ENCODE measurements at places on chromosomes 1 and 21. TPM values are rescaled to one million over a fixed set of nuclear protein-coding genes. Genes with fewer than 3 reads are reported as not detected.

GRCh38 chr1:176469450-176470010 lies 6.6 kb downstream of the PAPPA2 start:
- no peaks in the 10 kb centered on the region for H3K4me1 ChIP-seq
- H3K27ac ChIP-seq, result no peak overlapping the region
- no peaks in the 10 kb centered on the region for H3K36me3 ChIP-seq
- H3K4me3 ChIP-seq, result no peak overlapping the region
- no peak for DNase-seq

Gene CAPN8
- 0.26 TPM for total RNA-seq

Gene FCRL2
- 0.32 TPM for total RNA-seq

- no peak overlapping the region for H3K4me3 ChIP-seq
- no peaks in the 10 kb centered on the region for H3K27me3 ChIP-seq
- no peak for DNase-seq
- peak overlapping the region; percentile 74 for H3K27ac ChIP-seq
Measured at GRCh38 chr1:39214714-39214997, 10.2 kb downstream of the MACF1 start.

Gene UTS2
- total RNA-seq, result not detected

Gene THEM5
- 0.76 TPM for total RNA-seq

Gene LRIF1
- 5.1 TPM for total RNA-seq

DNA sequence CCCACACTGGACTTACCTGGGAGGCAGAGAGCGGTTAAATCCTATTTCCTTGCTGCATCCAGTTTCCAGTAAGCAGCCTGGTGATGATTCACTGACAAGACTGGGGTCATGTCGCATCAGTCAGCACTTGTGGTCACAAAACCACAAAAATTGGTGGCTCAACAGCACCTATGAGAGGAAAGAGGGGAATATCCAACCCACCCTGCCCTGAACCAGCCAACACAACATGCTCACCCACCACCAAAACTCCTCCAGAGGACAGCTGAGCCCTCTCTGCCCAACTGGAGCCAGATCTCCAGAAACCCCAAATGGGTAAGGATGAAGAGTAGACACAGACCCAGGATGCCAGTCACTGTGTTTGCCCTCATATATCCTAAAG lies 64.0 kb downstream of the CD46 start:
- peaks cover 25% of the 10 kb centered on the region for H3K36me3 ChIP-seq
- DNase-seq, result no peak
- H3K4me1 ChIP-seq, result peaks cover 100% of the 10 kb centered on the region
- no peaks in the 10 kb centered on the region for H3K27me3 ChIP-seq
- H3K27ac ChIP-seq, result peak overlapping the region; percentile 39

- no peaks in the 10 kb centered on the region for H3K27me3 ChIP-seq
- no peak for DNase-seq
- no peak overlapping the region for H3K4me3 ChIP-seq
Measured at GRCh38 chr1:88549536-88549935, 134.5 kb upstream of the PKN2 start.

Gene TNNI3K
- total RNA-seq, result not detected

DNA sequence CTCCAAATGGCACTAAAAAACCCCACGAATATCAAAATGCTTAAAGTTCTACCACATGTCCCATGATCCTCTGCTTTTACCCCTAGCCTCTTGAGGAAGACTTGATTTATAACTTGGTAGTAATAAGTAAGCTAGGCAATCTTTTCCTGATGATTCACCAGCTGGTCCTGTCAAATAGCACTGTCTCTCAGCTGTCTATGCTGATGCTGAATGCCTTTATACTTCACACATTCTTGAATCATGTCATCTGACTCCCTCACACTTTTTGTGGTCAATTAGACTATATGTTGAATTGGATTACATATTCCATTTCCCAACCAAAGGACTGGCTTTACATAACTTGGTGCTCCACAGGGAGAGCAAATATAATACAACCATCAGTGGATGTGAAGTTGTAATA lies 16.6 kb downstream of the C21orf91 start:
- no peaks in the 10 kb centered on the region for H3K27me3 ChIP-seq
- H3K4me3 ChIP-seq, result no peak overlapping the region
- no peak for DNase-seq

Gene RSPH1
- not detected for total RNA-seq

DNA sequence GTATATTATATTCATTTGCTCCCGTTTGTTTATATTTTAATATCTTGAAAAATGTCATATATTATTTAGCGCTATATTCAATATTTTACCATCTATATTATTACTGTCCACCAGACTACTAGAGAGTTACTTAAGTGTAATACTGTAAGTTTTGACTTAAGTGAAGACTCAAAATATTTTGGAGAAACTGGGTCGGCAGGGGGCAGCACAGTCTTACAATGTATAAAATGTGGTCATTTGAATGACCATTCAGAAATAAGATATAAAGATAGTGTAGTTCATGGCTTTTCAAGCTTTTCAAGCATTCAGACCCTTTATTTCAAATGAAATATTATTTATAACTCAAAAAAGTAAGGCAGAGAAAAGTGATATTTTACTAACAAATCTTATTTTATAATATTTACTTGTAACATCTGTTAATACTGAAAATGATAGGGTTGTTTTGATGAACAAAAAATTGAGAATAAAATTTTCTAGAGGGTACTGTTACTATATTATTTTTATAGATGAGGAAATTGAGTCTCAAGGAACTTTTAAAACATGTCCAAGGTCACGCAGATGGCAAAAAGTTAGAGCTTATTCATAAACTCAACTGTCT lies 89.0 kb upstream of the SERTAD4 start:
- H3K4me1 ChIP-seq, result no peaks in the 10 kb centered on the region
- no peak overlapping the region for H3K27ac ChIP-seq
- H3K27me3 ChIP-seq, result no peaks in the 10 kb centered on the region
- H3K36me3 ChIP-seq, result no peaks in the 10 kb centered on the region
- no peak for DNase-seq

GRCh38 chr1:176959191-176959820 lies 205.2 kb downstream of the ASTN1 start:
- no peak overlapping the region for H3K27ac ChIP-seq
- no peaks in the 10 kb centered on the region for H3K4me1 ChIP-seq
- no peak overlapping the region for H3K4me3 ChIP-seq
- DNase-seq, result no peak
- H3K36me3 ChIP-seq, result no peaks in the 10 kb centered on the region
- H3K27me3 ChIP-seq, result no peaks in the 10 kb centered on the region

DNA sequence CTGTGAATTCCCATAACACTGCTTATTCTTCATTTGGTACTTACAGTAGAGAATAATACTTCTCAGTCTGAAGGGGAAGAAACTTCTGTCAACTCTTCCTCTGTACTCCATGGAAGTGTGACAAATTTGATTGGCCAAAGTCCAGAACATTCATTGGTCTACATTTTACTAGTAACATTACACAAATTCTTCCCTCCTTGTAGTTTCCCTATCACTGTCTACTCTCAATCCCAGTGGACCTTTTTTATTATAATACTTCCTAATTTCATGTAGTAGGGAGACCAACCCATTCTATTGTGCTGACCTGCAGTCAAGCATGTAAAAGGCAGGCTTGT lies 74.7 kb downstream of the ALG6 start:
- no peaks in the 10 kb centered on the region for H3K27me3 ChIP-seq
- no peaks in the 10 kb centered on the region for H3K36me3 ChIP-seq
- H3K27ac ChIP-seq, result no peak overlapping the region
- no peak for DNase-seq

Gene LAD1
- total RNA-seq, result 242 TPM

Gene CYP4Z1
- 0.19 TPM for total RNA-seq

- no peak overlapping the region for H3K27ac ChIP-seq
- H3K4me3 ChIP-seq, result no peak overlapping the region
- peaks cover 5% of the 10 kb centered on the region for H3K4me1 ChIP-seq
- H3K36me3 ChIP-seq, result no peaks in the 10 kb centered on the region
- H3K27me3 ChIP-seq, result no peaks in the 10 kb centered on the region
- no peak for DNase-seq
Measured at GRCh38 chr1:228004331-228004855, 2.4 kb upstream of the WNT3A start.

Gene ORC1
- 6.2 TPM for total RNA-seq

Gene FCRL1
- total RNA-seq, result not detected

Gene TBX15
- total RNA-seq, result not detected

- no peak overlapping the region for H3K4me3 ChIP-seq
- no peaks in the 10 kb centered on the region for H3K27me3 ChIP-seq
- no peak for DNase-seq
- no peak overlapping the region for H3K27ac ChIP-seq
Measured at GRCh38 chr1:209616366-209617046, 33.0 kb downstream of the CAMK1G start.

DNA sequence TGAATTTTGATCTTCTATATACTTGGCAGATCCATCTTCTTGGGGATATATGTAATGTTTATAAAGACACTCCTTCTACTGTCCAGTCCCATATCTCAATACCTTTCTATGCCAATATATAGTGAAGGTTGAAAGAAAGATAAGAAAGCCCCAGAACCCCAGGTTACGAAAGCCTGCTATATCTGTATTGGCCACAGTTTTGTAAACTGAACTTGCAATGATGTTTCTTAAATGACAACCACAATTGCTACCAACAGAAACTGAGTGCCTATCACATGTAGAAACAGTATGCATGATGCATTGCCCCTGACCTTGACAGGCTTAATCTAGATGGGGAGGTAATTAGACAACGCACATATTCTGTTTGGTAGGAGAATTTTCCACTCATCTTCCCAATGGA lies 7.8 kb upstream of the RIMKLA start:
- H3K4me1 ChIP-seq, result no peaks in the 10 kb centered on the region
- H3K36me3 ChIP-seq, result no peaks in the 10 kb centered on the region
- H3K27ac ChIP-seq, result no peak overlapping the region
- DNase-seq, result no peak

Gene CBS
- total RNA-seq, result 1.1 TPM

GRCh38 chr1:31062867-31063380 lies 2.6 kb downstream of the PUM1 start:
- no peak for DNase-seq
- peak overlapping the region; percentile 76 for H3K4me3 ChIP-seq
- H3K4me1 ChIP-seq, result peaks cover 29% of the 10 kb centered on the region
- peaks cover 10% of the 10 kb centered on the region for H3K36me3 ChIP-seq

Gene CACNA1S
- not detected for total RNA-seq

GRCh38 chr1:64398936-64399335 lies 71.0 kb upstream of the CACHD1 start:
- no peak for DNase-seq
- no peaks in the 10 kb centered on the region for H3K4me1 ChIP-seq
- H3K27me3 ChIP-seq, result no peaks in the 10 kb centered on the region
- no peak overlapping the region for H3K4me3 ChIP-seq
- H3K27ac ChIP-seq, result no peak overlapping the region

GRCh38 chr1:214843281-214843680 lies 239.3 kb upstream of the KCNK2 start:
- no peak overlapping the region for H3K27ac ChIP-seq
- no peaks in the 10 kb centered on the region for H3K27me3 ChIP-seq
- no peak for DNase-seq
- H3K4me1 ChIP-seq, result no peaks in the 10 kb centered on the region
- no peak overlapping the region for H3K4me3 ChIP-seq

DNA sequence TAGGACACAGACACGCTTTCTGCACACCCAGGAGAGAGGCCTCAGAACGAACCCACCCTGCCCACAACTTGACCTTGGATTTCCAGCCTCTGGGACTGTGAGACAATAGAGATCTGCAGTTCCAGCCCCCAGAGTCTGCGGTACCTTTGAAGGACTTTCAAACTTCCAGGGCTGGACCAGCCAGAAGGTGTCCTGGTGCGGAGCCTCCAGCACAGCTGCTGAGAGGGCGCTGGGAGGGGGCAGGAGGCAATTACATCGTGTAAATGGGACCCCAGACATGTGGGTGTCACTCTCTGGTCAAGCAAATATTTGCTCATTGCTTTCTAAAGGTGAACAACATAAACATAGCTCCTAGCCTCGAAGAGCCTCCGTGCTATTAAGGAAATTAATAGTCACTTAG lies 58.7 kb upstream of the ACTRT2 start:
- no peak overlapping the region for H3K27ac ChIP-seq
- no peaks in the 10 kb centered on the region for H3K36me3 ChIP-seq
- no peak for DNase-seq
- H3K27me3 ChIP-seq, result no peaks in the 10 kb centered on the region
- no peaks in the 10 kb centered on the region for H3K4me1 ChIP-seq

Gene CD84
- 9.0 TPM for total RNA-seq

Gene GJA8
- total RNA-seq, result not detected

DNA sequence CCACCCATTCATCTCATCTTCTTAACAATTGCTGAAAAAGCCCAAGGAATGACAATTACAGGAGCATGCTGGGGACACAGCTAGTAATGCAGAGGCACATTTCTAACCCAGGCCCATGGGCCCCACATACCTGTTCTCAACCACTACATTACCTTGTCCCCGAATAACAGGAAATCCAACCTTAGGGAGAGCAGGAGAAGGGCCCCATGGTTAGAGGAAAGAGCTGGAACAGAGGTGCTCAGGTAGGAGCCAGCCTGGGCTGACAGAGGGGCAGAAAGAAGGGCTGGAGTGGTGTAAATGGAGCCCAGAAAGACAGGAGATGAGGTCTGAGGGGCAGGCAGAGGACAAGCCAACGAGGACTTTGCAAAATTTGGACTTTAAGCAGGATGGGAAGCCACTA lies 11.4 kb upstream of the S100A8 start:
- no peak for DNase-seq
- H3K27ac ChIP-seq, result no peak overlapping the region
- no peak overlapping the region for H3K4me3 ChIP-seq
- no peaks in the 10 kb centered on the region for H3K4me1 ChIP-seq

Gene TMPRSS3
- not detected for total RNA-seq

GRCh38 chr1:192475329-192475728 lies 100.2 kb upstream of the RGS1 start:
- no peaks in the 10 kb centered on the region for H3K36me3 ChIP-seq
- no peak overlapping the region for H3K4me3 ChIP-seq
- no peak overlapping the region for H3K27ac ChIP-seq
- no peaks in the 10 kb centered on the region for H3K4me1 ChIP-seq
- H3K27me3 ChIP-seq, result no peaks in the 10 kb centered on the region

- no peak for DNase-seq
- no peaks in the 10 kb centered on the region for H3K36me3 ChIP-seq
- H3K27me3 ChIP-seq, result no peaks in the 10 kb centered on the region
- H3K4me3 ChIP-seq, result no peak overlapping the region
Measured at GRCh38 chr1:54627196-54627595, 3.9 kb upstream of the FAM151A start.

Measured in esophagus squamous epithelium (tissue), 5 donors.